M059J (cell line): ENCODE measurements at places on chromosomes 6 and 20. TPM values are rescaled to one million over a fixed set of nuclear protein-coding genes. Genes with fewer than 3 reads are reported as not detected.

TSHZ2 gene
- total RNA-seq, result 5.5 and 11.9 TPM in 2 replicates

PRR18 gene
- not detected in 2 replicates for total RNA-seq

GGTLC1 gene
- total RNA-seq, result not detected in 2 replicates

TRPC4AP gene
- total RNA-seq, result 90.6 and 94.4 TPM in 2 replicates

FAM162B gene
- total RNA-seq, result not detected in 2 replicates

DNA sequence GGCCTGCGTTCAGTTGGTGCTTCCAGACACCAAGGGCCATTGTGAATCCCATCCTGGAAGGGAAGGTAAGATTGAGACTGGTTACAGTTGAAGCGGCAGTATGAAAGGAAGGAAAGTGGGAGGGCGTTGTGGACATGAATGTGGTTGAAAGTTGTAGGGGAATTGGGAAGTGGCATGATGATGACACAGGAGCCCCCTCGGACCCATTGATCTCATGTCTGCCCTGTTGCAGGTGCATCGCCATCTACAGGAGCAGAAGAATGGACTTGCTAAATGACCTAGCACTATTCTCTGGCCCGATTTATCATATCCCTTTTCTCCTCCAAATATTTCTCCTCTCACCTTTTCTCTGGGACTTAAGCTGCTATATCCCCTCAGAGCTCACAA is 5.5 kb downstream of the HLA-DQA1 start:
- DNase-seq, result no peak

DNA sequence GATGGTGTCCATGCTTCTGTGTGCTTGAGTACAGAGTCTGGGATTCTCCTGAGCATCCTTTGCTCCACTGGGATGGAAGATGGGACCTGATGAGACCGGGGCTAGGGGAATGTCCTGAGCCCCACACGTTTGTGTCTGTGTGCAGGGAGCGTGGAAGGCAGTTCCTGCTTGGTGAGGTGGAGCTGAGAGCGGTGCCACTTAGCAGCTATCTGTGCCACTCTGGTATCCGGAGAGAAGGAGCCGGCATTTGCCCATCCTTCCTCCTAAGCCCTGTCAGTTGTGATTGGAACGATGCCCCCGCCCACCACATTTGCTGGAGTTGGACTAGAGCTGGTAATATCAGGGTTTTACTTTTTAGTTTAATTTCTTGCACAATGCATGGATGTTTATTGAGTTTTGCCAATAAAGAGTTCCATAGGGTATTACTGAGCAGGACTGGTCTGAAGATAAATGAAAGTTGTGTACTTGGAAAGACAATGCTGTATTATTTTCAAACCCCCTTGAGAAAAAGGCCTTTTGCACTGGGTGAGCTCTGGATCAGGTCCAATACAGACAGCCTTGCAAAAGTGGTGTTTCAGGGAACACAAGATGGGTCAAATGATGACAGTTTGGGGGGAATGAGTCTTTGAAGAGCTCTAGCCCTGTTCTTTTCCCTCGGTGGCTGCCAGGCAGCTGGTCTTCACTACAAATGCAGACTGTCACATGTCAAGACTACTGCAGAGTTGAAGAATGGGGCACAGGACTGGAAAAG is 130.8 kb downstream of the SYCP2 start:
- DNase-seq, result no peak

DNA sequence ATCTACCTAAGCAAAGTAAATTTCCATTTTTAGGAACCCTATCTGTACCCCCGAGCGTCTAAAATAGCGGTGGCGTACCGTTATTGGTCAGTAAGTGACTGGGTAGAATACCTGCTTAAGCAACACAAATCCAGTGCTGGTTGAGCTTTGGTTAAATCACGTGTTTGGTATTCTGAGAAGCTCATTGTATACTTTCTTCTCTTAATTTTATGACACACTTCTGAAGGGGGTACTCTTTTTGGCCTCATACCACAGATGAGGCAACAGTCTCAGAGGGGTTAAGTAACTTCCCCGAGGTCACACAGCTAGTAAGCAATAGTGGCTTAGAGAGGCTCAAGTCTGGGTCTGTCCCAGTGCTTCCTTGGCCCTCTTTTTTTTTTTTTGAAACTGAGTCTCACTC is 151.2 kb downstream of the TFAP2C start:
- no peak for DNase-seq

GRCh38 chr20:31587545-31588389 is 17.3 kb upstream of the ID1 start:
- DNase-seq, result peak; percentile 47

DNA sequence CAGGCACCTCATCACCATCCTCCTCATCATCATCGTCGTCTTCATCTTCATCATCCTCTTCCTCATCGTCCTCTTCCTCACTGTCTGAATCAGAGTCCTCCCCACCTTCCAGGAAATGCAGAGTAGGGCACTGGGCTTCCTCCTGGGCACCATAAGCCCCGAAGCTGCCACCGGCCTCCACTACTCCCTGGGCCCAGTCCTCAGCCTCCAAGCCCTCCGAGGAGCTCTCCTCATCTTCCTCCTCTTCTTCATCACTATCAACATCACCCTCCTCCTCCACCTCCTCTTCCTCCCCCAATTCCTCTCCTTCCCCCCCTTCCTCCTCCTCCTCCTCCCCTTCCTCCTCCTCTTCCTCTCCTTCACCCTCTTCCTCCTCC is 1.7 kb downstream of the CENPB start:
- DNase-seq, result no peak

DNA sequence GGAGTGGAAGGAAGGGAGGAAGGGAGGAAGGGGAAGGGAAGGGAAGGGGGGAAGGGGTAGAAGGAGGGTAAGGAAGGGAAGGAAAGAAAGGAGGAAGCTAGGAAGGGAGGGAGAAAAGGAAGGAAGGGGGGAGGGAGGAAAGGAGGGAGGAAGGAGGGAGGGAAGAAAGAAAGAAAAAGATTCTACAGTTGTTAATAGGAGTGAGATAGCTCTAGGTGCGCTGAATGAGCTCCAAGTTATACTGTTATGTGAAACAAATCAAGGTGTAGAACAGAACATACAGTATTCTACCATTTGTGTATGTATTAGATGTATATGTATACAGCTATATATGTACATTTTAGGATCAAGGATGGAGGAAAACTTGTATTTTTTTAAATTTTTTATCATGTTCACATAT is 167.7 kb downstream of the HACE1 start:
- no peak for DNase-seq

DNA sequence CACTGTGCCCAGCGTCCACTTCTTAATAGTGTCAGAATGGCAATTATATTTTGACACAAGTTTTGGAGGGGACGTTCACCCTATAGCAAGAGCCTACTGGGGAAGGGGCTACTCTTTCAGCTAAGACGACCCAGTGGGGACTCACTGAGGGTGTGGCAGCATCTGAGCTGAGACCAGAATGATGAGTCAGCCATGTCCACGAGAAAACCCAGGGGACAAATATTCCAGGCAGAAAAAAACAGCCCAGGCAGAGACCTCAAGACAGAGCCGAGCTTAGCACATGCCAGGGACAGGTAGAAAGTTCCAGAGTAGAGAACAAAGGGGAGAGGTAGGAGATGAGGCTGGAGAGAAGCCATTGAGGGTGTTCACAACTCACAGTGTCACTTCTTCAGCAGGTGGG is 11.2 kb downstream of the CNBD2 start:
- no peak for DNase-seq
